ENCODE measurements at places on chromosomes 2 and 18. TPM values are rescaled to one million over a fixed set of nuclear protein-coding genes. Genes with fewer than 3 reads are reported as not detected.

Gene ARHGAP28
- total RNA-seq, result 0.02 TPM

Gene C2orf92
- 0.66 TPM for total RNA-seq

Gene TFPI
- 56.5 TPM for total RNA-seq

Gene ANKRD53
- total RNA-seq, result not detected

Gene CRYGC
- not detected for total RNA-seq

Gene SLC19A3
- 2.9 TPM for total RNA-seq

Gene CABYR
- 15.4 TPM for total RNA-seq

Measured in A549 treated with Mapracorat at 1 μM for 4 hours (cell line).